ENCODE measurements at places on chromosomes 6 and 20.

GRCh38 chr6:130520221-130520620, 154.4 kb downstream of the TMEM200A start:
- no peak for DNase-seq

DNA sequence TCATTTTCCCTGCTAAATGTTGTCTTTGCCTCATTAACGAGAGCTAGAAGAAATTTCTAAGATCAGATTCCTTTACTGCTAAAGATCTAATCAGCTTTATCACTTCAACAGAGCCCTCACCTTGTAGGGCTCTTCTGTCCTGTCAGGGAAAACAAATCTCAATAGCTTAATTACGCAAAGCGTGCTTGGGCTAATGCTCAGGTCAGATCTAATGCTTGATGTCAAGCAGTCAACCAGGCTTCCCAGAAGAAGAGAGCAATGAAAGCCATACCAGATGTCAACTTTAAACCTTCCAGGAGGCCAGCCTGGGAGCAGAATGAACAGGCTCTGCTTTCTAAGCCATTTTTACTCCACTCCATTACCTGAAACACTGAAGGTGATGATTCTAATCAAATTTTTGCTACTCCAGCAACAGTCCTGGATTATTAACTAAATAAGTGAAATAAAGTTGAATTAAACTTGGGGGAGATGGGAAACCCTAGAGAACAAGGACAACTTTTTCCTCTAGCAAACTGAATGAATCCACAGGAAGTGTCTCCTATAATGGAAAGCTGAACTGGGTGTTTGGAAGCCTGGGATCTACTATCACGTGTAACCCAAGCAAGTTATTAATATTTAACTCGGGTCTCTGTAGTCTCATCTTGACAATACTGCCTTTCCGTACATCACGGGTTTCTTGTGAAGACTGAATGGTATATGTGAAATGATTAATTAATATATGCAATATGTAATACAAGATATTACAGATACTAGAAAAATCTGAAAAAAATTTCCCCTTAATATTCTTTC, 273.7 kb downstream of the PTPRK start:
- peak; percentile 29 for DNase-seq

DNA sequence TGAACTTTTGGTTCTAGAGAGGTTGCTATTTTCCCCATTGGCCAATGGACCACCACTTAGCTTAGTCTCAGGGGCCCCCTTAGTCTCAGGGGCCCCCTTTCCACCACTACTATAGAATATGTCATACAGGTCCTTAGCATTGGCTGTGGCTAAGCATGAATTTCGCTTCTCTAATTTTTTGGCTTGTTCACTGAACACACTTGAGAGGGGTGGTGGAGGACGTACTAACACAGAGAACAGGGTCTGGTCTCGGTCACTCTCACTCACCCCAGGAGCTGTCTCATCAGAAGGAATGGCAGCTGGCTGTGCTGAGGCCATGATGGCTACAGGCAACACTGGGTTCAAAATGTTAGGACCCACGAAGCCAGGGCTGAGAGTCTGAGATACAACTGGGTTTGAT, 30.3 kb downstream of the ZNF318 start:
- DNase-seq: no peak

- no peak for DNase-seq
Measured at GRCh38 chr20:1474817-1475603, 8.4 kb upstream of the NSFL1C start.

DNA sequence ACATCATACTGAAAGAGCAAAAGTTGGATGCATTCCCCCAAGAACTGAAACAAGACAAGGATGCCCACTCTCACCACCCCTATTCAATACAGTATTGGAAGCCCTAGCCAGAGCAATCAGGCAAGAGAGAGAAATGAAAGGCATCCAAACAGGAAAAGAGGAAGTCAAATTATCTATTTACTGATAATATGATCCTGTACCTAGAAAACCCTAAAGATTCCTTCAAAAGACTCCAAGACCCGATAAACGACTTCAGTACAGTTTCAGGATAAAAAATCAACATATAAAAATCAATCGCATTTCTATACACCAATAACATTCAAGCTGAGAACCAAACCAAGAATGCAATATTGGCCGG, 14.5 kb downstream of the CDK19 start:
- no peak for DNase-seq

GRCh38 chr6:23775127-23775526, 350.9 kb upstream of the NRSN1 start:
- no peak for DNase-seq

- DNase-seq: no peak
Measured at GRCh38 chr6:68169922-68170321, 465.2 kb upstream of the ADGRB3 start.

GRCh38 chr6:112946051-112946450, 598.9 kb downstream of the RFPL4B start:
- DNase-seq: no peak

- DNase-seq: no peak
Measured at GRCh38 chr20:40197691-40198090, 491.3 kb downstream of the MAFB start.

DNA sequence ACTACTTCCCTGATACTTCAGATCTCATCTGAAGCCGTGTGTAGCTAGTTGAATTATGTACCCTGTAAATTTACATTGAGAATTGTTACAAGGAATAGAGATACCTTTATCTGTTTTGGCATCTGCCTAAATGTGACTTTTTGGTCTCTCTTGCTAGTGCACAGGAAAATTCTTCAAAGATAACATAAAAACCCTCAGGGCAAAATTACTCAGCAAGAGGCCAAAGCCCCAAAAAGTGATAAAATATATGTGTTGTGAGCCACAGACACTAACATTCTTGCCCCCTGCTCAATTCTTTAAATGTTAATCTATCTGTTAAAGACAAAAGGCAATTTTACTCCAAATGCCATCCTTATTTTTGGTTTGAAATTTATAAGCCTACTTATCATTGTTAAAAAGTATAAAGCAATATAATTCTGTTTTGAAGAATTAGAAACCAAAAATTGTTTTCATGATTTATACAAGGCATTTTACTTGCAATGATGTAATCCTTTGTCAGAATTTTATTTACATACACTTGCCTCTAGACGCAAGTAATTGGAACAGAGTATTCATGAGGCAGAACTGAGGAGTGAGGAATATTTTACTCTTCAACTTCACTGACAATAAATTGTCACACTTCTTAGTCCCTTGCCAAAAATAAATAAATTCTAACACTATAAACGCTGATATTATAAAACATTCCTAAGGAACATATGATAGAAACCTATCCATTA, 186.2 kb downstream of the EPM2A start:
- no peak for DNase-seq

DNA sequence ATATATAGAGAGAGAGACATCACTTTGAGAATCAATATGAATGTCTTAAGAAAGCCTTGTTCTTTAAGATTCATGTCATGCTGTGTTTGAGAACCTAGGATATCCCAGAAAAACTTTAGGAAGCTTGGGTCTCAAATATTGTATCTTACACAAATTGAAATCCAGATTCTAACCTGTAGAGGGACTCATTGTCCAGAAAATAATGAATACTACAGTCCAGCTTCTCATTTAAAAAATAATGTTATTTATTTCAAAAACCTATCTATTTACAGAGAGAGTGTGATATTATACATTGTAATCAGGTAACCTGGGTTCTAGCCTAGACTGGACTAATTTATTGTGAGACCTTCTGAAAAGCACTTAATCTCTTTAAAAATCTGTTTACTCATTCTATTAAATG, 4.2 kb downstream of the RFX6 start:
- DNase-seq: no peak

DNA sequence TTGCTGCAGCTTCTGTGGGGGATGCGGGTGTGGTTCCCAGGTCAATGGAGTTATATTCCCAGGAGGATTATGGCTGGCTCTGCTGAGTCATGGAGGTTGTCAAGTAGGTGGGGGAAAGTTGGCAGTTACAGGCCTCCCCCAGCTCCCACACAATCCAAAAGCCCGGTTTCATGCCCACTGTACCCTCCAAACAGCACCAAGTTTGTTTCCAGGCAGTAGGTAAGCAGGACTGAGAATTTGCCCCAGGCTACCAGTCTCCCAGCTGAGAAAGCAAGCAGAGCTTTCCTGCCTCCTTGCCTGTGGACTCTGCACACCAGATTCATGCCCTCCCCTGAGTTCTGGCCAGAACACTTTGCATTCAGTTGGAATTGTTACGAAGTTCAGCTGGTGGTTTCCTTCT, 578.2 kb downstream of the MEI4 start:
- DNase-seq: no peak

GRCh38 chr6:22596011-22596410, 26.6 kb downstream of the HDGFL1 start:
- no peak for DNase-seq

All from NCI-H524 treated with DMSO at 0.1 percent for 48 hours (cell line).